ENCODE measurements at places on chromosomes 1 and 21.

DNA sequence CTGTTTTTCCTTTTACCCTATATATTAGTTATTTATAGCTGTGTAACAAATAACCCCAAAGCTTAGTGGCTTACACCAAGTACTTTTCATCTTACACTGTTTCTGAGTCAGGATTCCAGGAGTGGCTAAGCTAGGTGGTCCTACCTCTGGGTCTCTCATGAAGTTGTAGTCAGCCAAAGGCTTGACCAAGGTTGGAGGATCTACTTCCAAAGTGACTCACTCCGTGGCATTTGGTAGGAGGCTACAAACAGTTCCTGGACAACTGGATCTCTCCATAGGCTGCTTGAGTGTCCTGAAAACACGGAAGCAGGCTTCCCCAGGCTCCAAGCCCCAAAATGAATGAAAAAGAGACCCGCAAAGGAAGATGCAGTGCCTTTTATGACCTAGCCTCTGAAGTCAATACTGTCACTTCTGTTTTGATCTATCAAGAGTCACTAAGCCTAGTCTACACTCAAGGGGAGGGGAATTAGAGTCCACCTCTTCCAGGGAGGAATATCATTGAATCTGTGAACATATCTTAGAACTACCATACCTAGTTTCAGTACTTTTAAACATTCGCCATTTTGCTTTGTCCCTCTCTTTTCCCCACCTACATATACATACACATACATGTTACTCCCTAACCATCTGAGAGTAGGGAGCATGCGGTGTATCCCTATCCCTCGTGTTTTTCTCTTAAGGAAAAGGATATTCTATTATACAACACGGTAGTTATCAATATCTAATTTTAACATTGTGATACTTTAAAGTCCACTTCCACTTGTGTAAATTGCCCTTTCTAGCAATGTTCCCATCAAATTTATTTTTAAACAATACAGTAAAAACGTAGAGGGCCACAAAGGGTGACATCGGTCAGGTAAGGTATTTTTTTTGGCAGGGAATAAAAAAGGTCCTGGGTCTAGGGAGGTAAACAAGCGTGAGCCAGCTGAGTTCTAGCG is 67.2 kb downstream of the SLC35A3 start:
- no peak for DNase-seq

DNA sequence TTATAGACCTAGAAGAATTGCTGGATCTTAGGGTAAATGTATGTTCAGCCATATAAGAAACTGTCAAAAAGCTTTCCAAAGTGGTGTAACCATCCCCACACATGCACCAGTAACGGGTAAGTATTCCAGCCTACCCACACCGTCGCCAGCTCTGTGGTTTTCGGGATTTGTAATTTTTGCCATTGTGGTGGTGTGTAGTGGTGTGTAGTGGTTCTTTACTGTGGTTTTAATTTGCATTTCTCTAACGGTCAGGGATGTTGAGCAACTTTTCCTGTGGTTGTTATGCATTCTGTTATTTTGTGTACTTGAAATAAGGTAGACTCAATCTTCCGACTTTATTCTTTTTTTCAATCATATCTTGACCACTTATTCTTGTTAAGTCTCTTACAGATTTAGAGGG is 342.4 kb upstream of the AJAP1 start:
- no peak for DNase-seq

GRCh38 chr21:15837645-15838044 is 107.9 kb downstream of the USP25 start:
- DNase-seq, result no peak

DNA sequence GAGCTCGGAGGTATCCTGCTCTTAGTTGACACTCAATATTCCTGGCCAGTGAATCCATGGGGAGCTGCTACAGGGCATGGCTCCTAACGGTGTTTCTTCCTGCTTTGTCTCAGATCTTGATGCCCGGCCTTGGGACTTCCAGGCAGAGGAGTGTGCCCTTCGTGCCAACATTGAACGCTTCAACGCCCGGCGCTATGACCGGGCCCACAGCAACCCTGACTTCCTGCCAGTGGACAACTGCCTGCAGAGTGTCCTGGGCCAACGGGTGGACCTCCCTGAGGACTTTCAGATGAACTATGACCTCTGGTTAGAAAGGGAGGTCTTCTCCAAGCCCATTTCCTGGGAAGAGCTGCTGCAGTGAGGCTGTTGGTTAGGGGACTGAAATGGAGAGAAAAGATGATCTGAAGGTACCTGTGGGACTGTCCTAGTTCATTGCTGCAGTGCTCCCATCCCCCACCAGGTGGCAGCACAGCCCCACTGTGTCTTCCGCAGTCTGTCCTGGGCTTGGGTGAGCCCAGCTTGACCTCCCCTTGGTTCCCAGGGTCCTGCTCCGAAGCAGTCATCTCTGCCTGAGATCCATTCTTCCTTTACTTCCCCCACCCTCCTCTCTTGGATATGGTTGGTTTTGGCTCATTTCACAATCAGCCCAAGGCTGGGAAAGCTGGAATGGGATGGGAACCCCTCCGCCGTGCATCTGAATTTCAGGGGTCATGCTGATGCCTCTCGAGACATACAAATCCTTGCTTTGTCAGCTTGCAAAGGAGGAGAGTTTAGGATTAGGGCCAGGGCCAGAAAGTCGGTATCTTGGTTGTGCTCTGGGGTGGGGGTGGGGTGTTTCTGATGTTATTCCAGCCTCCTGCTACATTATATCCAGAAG is 16.7 kb downstream of the ALX3 start:
- peak; percentile 74 for DNase-seq

- peak; percentile 75 for DNase-seq
Measured at GRCh38 chr21:36209626-36210171, 53.1 kb downstream of the DOP1B start.

- DNase-seq, result no peak
Measured at GRCh38 chr21:35995522-35996088, 64.7 kb downstream of the SETD4 start.

Measured in WERI-Rb-1 (cell line).